ENCODE measurements at places on chromosomes 1 and 21.

- DNase-seq: no peak
Measured at GRCh38 chr1:245108909-245109308, 45.9 kb upstream of the KIF26B start.

DNA sequence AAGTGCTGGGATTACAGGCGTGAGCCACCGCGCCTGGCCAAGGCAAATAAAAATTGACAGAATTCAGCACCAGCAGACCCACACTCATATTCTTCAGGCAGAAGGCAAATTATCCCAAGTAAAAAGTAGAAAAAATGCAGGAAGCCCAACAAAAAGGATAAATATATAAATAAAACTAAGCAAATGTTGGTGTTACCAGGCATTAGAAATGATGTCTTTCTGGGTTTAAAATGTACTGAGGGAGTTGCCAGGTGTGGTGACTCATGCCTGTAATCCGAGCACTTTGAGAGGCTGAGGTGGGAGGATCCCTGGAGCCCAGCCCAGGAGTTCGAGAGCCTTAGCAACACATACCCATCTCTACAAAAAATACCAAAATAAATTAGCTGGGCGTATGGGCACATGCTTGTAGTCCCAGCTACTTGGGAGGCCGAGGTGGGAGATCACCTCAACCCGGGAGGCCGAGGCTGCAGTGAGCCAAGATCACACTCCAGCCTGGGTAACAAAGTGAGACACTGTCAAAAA is 6.3 kb downstream of the INTS11 start:
- DNase-seq: no peak

GRCh38 chr1:147351140-147351835 is 108.8 kb downstream of the CHD1L start:
- DNase-seq: no peak

DNA sequence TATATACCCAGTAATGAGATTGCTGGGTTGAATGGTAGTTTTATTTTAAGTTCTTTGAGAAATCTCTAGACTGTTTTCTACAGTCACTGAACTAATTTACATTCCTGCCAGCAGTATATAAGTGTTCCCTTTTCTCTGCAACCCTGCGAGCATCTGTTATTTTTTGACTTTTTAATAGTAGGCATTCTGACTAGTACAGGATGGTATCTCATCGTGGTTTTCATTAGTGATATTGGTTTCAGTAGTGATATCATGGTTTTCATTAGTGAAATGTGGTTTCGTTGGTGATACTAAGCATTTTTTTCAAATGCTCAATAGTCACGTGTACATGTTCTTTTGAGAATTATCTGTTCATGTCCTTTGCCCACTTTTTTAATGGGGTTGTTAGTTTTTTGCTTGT is 316.8 kb downstream of the PTBP2 start:
- no peak for DNase-seq

DNA sequence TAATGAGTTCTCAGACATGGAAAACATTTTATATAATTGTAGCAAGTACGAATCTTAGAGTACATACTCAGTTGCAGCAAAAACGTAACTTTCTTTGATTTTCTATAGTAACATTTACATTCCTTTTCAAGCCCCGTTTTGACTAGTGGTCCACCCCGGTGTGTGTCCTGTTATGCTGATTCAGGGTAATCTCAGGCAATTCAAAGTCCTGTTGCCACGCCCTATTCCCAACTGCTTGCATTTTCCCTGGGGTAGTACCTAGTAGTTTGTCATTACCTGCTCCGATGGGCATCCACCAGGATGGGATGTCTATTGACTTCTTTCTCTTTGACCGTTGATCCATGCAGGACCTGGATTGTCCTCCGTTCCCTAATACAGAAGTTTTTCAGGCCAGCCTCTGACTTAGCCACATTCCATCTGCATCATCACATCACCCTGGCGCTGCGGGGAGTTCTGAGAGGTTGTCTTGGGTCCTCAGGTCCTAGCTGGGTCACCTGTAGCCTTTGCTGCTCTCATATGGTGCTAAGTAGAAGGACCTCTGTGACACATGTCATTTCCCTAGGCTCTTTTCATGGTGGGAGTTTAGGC is 15.0 kb upstream of the FCAMR start:
- no peak for DNase-seq

- no peak for DNase-seq
Measured at GRCh38 chr21:46146856-46147255, 8.5 kb downstream of the FTCD start.

DNA sequence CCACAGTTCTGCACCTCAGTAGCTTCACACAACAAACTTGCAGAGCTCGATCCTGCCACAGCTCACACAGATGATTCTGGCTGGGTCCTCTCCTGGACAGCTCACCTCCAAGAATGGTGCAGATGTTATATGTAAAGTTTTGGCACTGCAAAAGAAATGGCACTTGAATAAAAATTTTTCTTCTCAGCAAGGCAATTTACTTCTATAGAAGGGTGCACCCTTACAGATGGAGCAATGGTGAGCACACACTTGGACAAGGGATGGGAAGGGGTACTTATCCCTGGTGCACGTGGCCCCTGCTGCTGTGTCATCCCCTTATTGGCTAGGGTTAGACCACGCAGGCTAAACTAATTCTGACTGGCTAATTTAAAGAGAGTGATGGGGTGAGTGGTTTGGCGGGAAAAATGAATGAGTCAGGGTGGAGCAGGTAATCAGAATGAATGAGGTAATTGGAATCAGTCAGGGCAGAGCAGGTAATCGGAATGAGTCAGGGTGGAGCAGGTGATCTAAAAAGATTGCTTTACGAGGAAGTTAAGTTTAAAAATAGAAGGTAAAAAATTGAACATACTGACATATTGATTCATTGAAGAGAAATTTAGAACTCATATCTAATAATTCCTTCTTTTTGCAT is 12.0 kb upstream of the AADACL3 start:
- no peak for DNase-seq

- DNase-seq: no peak
Measured at GRCh38 chr1:5532811-5533210, 459.4 kb downstream of the NPHP4 start.

DNA sequence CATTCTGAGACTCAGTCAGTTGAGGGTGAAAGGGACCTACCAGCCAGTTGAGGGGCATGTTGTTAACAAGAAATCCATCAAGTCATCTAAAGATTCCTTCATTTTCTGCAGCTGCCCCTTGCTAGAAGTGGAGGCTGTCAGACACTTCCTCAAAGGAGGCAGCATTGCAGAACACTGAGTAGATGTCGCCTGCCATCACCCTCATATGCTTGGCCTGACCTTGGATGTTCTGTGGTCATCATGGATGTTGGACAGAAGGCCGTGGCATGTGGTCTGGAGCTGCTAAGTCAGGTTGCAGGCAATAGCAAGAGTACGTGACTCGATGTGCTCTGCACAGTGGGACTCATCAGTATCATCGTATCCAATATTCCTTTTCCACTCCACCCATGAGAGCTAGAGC is 70.6 kb downstream of the GATAD2B start:
- DNase-seq: no peak

DNA sequence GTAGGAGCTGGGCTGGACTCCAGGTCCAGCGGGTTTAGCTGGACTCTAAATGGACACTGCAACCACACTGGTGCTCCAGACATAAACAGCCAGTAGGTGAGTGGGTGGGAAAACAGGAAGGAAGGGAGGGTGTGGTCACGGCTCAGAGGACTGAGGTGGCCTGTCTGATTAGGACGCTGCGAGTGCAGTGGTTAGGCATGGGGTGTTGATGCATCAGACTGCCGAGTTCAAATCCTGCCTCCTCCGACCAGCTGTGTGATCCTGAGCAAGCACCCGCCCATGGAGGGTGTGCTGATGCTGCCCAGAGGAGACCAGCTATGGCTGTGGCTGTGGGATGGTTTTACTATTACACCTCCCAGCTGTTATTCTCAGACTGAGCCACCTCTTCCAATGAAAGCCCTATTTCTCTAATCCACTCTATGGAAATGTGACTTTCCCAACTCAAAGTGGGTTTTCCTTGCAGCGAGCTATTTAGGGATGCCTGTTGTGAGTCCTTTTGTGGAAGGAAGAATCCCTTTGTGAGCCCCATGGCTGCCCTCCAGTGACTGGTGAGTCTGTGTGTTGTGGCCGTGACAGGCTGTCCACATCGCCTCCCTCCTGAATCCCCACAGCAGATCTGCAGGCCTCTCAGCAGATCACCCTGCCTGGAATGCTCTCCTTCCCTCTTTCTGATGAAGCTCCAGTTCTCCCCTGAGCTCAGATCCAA is 56.6 kb upstream of the EDN2 start:
- DNase-seq: no peak

DNA sequence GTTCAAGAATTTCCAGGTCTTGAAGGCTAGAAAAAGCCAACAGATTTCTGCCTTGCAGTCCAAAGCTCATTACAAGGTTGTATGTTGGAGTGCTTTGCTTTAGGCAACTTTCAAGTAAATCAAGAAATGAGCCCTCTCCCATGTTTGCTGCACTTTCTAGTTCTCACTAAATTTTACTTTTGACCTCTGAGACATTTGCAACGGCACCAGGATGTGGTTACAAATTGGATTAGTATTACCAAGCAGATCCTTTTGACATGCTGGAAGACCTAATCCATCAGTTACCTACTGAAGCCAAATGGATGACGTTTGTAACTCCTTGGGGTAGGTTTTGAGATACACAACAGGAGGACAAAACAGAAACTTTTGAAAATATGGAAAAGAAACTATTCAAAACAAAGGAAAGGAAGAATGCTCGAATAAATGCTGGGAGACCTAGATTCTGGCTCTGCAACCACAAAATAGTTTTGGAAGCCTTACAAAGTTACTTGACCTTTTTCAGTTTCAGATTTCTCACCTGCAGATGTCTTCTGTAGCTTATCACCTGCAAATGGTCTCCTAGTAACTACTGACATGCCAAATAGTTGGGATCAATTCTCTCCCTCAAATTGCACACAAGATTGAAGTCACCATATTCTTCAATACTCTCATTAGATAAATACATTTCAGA is 251.7 kb upstream of the ADGRL2 start:
- DNase-seq: no peak

DNA sequence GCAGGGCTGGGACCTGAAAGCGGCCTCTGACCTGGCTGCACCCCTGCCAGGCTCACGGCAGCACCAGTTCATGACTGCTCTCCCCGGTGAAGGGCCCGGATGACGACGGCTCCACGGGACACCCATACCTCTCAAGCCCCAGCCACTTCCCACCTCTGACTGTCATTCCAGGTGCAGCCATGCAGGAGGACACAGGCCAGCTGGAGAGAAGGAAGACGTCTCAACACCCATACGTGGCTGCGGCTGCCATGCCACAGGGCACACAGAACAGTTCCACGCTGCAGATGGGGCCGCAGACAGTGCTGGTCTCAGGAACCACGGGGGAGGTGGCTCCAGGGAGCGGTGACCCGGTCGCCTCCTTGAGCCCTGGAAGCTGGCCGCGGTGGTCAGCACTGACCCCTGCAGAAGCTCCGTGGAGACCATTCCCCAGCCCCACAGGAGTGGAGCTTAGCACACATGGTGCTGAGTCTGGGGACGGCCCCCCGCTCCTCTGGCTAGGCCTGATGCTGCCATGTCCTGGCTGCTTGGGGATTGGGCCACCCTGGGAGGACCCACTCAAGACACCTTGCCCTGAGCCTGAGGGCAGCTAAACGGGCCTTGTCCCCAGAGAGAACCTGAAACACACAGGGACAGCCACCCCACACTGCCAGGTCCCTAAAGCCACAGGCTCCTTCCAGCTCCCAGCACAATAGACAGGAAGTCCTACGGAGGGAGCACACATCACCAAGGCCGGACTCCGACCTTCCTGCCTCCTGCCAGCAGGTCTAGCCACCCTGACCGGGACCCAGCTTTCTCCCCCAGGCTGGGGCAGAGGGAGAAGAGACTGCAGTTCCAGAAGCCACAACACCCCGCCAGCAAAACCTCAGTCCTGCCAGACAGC is 8.6 kb downstream of the WNT9A start:
- DNase-seq: no peak

DNA sequence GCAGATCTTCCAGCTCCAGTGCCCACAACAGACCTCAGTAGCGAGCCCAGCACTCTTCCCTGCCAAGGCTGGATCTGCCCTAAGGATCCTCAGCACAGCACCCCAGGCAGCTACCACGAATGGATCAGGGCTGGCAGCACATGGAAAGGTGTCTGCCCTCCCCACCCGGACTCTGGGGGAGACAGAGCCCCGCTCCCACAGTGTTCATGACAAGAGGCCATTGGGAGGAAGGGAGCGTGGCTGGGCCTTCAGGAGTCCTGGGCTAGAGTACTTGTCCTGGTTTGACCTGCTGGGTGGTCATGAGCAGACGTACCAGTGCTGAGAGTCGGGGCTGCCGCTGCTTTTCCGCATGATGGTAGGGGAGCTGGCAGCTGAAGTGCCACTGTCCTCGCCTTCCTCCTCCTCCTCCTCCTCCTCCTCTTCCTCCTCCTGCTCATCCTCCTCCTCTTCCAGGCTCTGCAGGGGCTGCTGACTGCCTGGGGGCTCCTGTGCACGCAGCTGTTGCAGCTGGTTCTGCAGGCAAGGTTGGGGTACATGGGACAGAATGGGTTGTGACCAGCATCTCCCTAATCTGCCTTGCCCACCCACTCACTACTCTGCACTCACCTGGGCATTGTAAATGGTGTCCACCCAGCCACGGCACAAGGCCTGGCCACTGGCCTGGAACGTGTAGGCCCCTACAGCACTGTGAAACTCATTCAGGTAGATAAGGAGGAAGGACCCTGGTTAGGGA is 2.9 kb upstream of the TNFRSF25 start:
- no peak for DNase-seq

DNA sequence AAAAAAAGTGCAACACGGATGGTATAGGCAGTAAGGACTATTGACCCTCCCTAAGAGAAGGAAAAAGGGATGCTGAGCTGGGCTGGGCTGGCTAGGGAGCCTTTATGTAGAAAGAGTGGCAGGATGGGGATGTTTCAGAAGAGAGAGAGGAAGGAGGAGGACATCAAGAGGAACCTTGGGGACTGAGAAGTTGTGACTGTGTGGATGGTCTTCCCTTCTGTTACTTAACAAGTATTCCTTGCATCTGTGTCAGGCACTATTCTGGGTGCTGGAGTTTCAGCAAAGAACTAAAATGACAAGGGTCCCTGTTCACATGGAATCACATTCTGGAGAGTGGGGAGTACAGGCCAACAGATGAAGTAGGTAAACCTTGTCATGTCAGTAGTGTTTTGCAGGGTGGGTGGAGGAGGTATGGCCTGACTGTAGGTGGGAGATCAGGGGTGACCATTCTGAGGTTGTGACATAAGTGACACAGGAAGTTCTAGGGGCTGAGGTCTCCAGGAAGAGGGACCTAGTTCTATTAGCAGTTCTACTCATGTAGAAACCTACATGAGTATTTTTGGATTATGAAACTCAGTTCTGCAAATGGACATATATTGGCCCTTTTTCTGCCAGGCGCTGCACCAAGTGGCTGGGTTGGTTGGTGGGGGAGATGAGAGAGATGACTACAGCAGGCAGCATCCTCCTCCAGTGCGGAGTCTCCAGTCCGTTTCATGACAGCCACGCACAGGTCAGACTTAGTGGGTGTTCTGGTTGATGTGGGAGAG is 53.8 kb downstream of the PRDM2 start:
- DNase-seq: no peak

GRCh38 chr1:184214128-184214527 is 162.6 kb downstream of the TSEN15 start:
- DNase-seq: no peak

DNA sequence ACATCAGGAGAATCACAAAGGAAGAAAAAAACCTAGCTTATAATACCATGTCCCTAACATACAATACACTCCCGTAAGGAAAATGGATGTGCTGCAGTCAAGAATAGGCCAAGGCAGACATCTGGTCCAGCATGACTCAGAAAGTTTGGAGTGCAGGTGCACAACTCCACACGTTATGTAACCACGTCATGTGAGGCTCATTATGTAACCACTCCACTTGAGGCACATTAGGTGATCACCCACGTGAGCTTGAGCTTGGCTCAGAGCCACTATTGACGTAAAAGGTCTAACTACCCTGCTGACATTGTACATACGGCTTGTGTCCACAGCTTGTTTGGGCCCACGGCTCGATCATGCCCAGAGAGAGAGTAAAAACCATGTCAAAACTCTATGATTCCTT is 99.8 kb upstream of the C1orf21 start:
- DNase-seq: no peak

Measured in GM12891 (cell line).